ENCODE measurements at places on chromosomes 13 and 19.

DNA sequence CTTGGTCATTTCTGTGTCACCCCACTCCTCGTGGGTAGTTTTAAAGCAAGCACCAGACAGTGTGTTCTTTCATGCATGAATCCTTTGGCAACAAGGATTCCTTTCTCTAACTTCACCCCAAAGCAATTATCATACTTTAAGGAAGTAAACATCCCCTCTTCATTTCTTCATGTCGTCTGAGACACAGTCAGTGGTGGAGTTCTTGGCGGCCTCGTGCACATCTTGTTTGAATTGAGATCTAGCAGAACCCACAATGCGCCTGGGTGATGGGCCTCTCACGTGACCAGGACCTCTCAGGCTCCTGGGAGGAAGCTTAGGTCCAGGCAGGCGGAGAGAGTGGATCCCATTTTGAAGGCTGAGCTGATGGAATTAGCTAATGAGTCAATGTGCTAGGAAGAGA lies 2.6 kb downstream of the ACSBG2 start:
- no peak for DNase-seq

DNA sequence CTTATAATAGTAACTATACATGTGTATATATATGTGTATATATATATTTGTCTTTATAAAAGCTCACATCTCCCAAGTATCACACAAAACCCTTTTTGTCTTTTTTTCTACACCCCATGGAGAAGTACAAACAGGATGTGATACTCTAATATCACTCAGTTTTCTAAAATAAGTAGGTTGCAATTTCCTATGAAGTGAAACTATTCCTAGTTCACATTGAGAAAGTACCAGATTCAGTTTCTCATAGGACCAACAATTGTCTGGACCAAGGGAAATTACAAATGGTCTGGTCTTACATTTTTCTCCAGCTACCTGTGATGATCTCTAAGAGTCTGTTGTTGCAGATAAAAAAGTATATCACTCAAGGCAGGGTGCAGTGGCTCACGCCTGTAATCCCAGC lies 17.9 kb upstream of the LILRB1 start:
- DNase-seq, result no peak

DNA sequence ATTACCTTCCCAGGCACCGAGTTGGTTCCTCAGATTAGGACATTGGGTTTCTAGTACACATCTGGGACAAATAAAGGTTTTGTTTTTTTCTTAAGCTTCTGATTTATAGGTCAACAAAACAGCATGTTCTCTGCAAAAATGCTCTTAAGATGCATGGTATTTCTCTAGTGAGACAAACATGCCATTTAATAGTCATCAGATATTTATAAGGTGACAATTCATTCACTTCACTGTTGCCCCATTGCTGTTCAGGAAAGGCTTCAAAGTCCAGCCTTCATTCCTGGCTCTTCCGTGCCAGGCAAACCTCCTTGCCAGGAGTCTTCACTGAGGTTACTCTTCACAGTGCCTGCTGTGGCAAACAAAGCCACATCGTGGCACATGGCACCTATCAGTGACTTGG lies 156.3 kb upstream of the FNDC3A start:
- no peak for DNase-seq

DNA sequence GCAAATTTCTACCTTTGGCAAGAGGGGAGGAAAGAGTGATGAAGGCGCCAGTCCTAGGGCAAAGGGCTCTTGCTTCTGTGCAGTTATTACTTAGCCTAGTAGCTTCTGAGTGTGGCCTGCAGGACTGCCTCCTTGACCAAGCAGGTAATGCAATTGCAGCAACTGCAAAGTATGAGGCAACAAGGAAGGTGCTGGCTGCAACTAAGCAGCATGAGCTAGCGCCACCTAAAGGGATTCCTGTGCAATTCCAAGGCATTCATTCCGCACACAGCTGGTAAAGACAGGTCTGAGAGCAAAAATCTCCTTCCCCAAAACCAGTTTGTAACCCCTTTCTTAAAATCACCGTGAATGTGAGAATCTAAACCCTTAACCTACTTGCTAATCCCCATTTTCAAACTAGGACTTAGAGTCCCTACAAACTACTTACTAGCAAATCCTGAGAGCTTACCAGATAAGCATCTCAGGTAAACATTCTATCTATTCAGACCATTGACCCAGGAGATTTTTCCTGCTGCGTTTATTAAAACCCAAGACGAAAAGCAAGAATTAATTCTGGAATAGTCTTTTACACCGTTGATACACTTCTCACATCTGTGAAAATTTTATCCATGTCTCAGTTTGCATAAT lies 62.9 kb downstream of the DCT start:
- no peak for DNase-seq

GRCh38 chr19:3284759-3285646 lies 60.5 kb downstream of the CELF5 start:
- no peak for DNase-seq

DNA sequence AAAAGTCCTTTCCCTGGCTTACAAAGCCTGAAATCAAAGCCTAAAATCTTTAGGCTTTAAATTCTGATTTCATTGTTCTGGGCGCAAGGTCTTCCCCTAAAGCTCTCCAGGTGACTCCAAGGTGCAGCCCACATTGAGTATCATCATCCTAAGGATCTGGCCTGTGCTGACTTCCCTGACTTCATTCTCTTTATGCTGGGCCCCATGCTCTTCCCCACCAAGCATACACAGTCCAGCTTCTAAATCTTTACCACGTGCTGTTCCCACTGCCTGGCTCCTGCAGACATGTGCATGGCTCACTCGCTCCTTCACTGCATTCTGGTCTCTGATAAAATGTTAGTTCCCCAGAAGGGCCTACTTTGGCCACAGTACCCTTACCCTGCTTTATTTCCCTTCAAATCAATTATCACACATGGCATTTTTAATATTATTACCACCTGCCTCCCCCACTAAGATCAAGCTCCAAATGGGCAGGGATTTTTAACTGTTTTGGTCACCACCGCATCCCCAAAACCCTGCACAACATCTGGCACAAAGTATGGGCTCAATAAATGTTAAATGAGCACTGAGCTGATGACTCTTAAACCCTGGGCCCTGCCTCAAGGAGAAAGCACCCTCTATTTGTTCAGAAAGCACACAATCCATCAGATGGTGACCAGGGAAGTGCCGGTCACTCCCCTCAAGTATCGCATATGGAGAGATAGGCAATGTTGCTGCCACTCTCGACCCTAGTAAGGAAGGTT lies 3.3 kb downstream of the FBL start:
- DNase-seq, result no peak

GRCh38 chr19:37981785-37982475 lies 74.9 kb downstream of the SIPA1L3 start:
- no peak for DNase-seq

- DNase-seq, result no peak
Measured at GRCh38 chr19:3547301-3547731, 8.3 kb downstream of the TEKTIP1 start.

- DNase-seq, result no peak
Measured at GRCh38 chr13:114151031-114151430, 18.6 kb upstream of the RASA3 start.

DNA sequence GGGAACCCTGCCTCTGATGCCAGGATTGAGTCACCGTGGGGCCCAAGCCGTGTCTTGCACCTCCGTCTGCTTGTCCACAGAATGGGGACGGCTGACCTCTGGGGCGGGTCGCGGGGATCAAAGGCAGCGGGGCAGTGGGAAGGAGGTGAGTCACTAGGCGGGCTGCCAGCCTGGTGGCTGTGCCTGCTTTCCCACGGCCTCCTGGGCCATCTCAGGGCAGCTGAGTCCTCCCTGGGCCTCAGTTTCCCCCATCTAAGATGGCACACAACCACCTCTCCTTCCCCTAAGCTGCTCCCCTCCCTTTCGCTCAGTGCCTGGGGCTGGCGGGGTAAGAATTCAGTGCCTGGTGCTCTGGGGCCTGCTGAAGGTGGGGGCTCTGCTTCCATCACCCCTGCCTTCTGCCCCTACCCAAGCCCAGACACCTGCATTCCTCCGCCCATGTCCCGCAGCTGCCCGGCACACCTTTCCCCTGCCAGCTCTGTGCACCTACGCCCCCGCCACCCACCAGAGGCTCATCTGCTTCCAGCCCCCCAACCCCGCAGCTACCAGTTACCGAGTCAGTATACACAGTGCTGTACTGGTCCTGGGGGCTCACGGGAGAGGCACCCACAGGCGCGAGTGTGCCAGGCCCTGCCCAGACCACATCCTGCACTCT lies 3.5 kb downstream of the MKNK2 start:
- no peak for DNase-seq

GRCh38 chr13:35894636-35895035 lies 236.5 kb downstream of the DCLK1 start:
- no peak for DNase-seq

DNA sequence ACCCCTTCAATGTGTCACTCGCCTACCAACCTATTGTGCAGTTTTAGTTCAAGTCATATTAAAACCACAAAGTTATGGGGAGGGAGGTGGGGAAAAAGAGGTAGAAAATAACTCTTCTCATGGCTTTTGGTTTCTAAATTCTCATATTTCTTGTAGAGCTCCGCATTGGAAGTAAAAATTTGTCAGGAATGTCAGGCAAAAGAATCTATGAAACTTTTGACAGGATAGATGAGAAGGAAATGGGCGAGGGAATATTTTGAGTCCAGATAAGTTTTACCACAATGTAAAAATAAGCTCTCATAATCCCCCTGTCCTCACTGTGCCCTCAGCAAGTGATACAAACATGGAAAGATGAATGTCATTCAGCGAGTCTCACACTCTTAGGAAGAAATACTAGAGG lies 270.4 kb downstream of the DLEU7 start:
- DNase-seq, result no peak

GRCh38 chr19:4728871-4729270 lies 5.2 kb upstream of the DPP9 start:
- no peak for DNase-seq

GRCh38 chr19:16198370-16198651 lies 600 bp downstream of the AP1M1 start:
- DNase-seq, result no peak

GRCh38 chr13:108962654-108963053 lies 333.2 kb downstream of the MYO16 start:
- no peak for DNase-seq

- DNase-seq, result no peak
Measured at GRCh38 chr13:44932171-44932849, 57.0 kb downstream of the NUFIP1 start.

DNA sequence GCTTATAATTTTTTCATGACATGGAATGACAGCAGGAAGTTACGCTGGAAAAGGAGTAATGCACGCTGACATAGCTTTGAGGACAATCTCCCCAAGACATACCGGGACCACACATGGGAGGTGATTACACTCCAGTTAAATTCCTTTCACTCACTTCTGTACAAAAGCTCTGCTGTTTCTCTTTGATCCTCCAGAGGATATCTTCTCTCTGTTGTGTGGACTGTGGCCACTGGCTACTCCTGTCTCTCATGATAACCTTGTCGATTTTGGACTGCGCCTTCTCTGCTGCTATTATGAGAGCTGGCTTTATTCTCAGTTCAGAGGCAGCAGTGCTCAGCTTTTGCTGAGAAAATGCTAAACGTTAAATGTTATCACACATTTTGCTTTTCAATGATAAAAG lies 464.6 kb downstream of the FGF9 start:
- DNase-seq, result no peak

- DNase-seq, result no peak
Measured at GRCh38 chr19:53007200-53007599, 6.5 kb upstream of the ERVV-1 start.

GRCh38 chr13:47835470-47836228 lies 165.4 kb downstream of the SUCLA2 start:
- DNase-seq, result no peak

DNA sequence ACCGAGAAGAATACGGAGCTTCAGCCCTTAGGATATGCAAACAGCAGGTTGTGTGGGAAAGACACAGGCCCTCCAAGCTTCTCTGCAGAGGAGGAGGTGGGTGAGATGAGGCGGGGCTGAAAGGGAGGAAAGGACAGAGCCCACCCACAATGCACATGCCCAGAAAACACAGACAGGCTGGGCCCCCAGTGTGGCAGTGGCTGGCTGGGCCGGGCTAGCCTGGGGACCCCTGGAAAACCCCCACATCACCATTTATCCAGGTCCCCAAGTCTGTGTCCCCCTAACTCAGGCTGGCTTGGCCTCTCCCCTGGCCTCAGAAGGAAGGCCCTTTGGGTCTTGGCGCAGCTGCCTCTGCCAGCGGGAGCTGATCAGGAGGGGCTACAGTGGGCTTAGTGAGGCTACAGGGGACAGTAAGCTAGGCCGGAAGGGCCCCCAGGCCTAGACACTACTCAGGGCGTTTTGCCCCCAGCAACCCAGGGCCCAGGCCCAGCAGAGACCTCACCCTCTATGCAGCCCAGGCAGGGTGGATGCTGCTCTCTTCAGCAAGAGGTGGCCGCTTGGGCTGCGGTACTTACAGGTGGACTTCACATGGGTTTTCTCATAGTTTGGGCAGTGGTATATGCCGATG lies 119.5 kb downstream of the TUBA3C start:
- no peak for DNase-seq

DNA sequence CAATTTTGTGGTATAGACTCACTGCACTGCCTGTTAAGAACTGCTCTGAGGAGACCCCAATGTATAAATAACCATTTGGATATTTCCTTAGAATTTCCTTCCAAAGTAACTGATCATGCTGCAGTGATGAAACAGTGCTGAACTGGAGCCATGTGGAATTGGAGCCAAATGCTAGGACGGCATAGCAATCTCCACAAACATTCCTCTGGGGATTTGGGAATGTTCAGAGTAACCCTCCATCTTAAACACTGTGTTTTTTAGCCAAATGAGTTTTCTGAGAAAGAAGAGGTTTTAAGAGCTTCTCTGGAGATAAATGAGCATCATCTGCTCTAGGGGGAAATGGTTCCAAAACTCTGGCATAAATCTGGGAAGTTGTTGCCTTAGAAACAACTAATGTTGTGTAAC lies 98.2 kb downstream of the OLFM4 start:
- DNase-seq, result no peak

- DNase-seq, result no peak
Measured at GRCh38 chr13:74889321-74889720, 592.6 kb downstream of the TBC1D4 start.

- DNase-seq, result no peak
Measured at GRCh38 chr19:29525901-29526729, at the start of gene VSTM2B. TSS of gene VSTM2B (plus strand) at chr19:29525994. CDS start at chr19:29526584, 590 bp downstream.

GRCh38 chr19:17829855-17830566 lies 8.7 kb upstream of the INSL3 start:
- DNase-seq, result no peak

DNA sequence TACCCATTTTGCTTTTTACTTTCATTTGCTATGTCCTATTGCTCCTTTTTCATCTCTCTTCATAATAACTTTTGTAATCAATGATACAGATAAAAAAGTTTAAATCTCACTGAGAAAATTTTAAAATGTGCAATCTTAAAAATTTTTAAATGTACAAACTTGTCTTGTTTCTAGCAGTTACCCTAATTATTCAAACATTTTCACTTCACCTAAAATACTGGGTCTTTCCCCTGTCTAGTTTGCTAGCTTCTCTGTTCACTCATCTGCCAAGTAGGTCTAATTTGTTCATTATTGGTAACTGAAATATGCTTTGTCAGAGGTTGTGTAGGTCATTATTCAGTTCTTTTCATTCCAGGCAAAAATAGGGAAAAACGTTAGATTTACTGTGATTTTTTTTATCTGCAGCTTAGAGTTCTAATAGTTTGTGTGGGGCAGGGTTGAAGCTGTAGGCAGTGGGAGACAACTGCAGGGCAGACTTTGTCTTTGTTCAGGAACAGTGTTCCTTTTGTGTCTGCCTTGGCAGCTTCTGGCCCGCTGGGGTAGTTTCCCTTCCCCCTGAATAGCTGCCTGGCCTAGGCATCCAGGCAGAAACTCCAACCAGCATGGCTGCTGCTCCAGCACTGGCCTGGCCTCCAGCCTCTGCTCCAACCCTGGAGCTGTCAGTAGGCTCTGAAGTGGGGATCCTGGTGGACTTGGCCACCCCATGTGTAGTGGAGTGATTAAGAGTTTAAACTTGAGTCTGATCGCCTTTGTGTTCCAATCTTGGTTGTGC lies 48.5 kb downstream of the WDFY2 start:
- no peak for DNase-seq

Measured in cortex of kidney (tissue), 1 donor.